ENCODE measurements at places on chromosomes 16 and 17.

DNA sequence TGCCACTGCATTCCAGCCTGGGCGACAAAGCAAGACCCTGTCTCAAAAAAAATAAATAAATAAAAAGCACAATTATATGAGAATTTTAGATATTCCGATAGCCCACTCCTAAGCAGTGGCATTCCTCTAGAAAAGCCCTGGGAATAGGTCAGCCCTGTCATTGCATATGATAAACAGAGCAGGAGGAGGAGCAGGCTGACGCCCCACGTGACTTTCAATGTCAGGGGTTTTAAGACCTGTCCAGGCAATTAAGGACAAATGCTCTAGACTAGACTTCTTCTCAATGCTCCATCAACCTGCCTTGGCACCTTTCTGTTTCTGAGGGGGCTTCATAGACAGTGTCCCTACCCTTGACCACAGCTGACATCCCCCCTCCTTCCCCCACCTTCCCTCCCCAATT lies 7.5 kb downstream of the TOM1L2 start:
- no peak for DNase-seq

DNA sequence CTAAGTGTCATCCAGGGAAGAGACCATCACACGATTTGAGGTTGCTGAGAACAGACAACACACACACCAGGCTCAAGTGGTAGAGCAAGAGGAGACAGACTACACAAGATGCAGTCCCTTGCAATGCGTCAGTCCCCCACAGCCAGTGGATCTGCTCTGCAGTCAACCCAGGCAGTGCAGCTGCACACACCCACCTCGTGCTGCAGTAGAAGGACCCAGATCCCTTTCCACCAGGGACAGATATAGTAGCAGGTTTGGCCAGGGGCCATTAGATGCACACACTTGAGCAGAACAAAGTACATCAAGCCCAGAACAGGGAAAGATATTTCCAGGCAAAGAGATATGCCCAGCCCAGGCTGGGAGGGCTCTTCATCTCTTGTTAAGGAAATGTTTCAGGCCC lies 112.9 kb downstream of the GRIN2A start:
- DNase-seq: no peak

GRCh38 chr16:14455573-14455972 lies 174.5 kb downstream of the PARN start:
- DNase-seq: no peak

- DNase-seq: no peak
These were observed 20.2 kb downstream of the SNN start for GRCh38 chr16:11688520-11688886.

- DNase-seq: no peak
These were observed 374.7 kb upstream of the ERCC4 start for GRCh38 chr16:13545271-13545670.

DNA sequence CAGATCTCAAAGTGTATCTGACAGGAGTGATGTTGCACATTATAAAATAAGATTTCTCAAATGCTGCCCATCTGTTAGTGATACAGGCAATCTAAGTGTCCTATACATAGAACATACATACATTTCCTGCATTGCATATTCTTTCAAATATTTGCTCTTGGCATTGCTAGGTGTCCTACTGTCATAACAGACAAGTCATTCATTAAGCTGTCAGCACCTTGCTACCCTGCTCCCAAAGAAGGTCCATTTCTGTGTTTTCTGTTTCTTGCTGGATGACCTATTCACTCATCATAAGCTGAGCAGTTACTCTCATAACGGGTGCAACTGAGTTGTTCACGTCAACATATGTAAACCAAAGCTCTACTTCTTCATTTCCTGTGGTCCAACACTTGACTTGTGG lies 719.0 kb downstream of the KCNJ2 start:
- no peak for DNase-seq

- no peak for DNase-seq
These were observed 75.5 kb upstream of the CLEC3A start for GRCh38 chr16:77946823-77947222.

GRCh38 chr17:57578608-57579225 lies 166.4 kb downstream of the CCDC182 start:
- no peak for DNase-seq

GRCh38 chr17:41977991-41978390 lies 11.4 kb downstream of the CNP start:
- no peak for DNase-seq

GRCh38 chr17:8837563-8838075 lies 29.9 kb downstream of the PIK3R6 start:
- DNase-seq: no peak

GRCh38 chr17:27649929-27650328 lies 18.9 kb downstream of the LGALS9 start:
- DNase-seq: no peak

DNA sequence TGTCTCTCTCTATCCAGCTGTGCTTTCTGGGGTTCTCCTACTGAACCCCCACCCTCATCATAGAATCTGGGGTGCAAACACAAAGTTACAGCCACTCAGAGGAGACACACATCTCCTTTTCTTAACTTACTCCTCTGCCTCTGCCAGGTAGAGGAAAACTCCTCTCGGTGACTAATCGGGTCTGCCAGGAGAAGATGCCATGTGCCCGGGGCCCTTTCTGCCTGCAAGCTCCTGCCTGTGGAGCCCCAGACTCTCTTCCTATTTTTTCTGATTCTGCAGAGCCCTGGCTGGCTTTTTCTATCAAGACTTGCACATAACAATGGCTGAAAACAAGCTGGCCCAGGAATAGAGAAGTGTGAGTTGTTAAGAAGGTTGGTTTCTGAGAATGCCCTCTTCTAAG lies 10.4 kb downstream of the SLC6A4 start:
- DNase-seq: no peak

GRCh38 chr17:3848229-3848835 lies 2.3 kb upstream of the NCBP3 start:
- no peak for DNase-seq

DNA sequence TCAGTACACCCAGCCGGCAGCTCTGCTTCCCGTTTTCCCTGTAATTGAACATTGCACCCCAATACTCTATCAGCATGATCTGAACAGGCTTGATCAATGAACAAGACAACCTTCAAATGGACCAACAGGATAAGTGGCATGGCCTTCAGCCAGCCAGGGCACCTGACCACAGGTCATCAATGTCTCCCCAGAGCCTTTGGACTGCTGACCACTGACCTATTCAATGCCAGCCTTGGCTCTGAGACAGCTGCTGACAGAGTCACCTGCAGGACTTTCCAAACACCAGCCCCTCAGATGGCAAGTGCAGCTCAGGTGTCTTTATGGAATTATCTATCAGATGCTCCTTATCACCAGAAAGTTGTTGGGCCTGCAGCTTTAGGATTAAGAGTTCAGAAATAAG lies 462.9 kb upstream of the ASIC2 start:
- no peak for DNase-seq

DNA sequence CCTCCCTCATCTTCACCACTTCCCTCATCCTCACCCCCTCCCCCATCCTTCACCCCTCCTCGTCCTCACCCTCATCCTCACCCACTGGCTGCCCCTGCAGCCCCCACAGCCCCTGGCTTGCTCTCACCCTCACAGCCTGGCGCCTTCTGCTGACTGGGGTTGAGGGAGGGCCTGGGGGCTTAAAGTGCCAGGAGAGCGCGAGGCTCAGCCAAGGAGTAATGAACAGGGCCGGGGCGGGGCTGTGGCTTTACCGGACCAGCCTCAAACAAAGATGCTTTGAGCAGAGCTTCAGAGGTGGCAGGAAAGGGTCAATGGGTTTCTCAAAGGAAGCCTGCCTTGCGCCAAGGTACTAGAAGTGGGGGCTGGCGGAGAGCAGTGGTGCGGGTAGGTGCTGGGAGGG lies at the start of gene PRSS33:
Gene PRSS33 (minus strand): TSS at position 155 of the 400 bp plus-strand sequence. CDS start 1,013 bp downstream, outside the sequence.
- DNase-seq: no peak

All from hippocampal formation (tissue), 2 donors.